ENCODE measurements at places on chromosomes 4 and X. TPM values are rescaled to one million over a fixed set of nuclear protein-coding genes. Genes with fewer than 3 reads are reported as not detected.

Gene RBM46
- total RNA-seq: not detected

Gene FHDC1
- total RNA-seq: 7.9 TPM

Gene ATP1B4
- total RNA-seq: not detected

Gene RS1
- not detected for total RNA-seq

Gene PDS5A
- 58.3 TPM for total RNA-seq

Gene L1CAM
- total RNA-seq: 132 TPM

Gene IL1RAPL1
- total RNA-seq: 11.1 TPM

Gene MAGEA1
- not detected for total RNA-seq

Gene ZGRF1
- total RNA-seq: 16.5 TPM

Gene PNMA3
- total RNA-seq: 12.3 TPM

Gene CYP2U1
- total RNA-seq: 10.3 TPM

Gene CHRDL1
- 38.6 TPM for total RNA-seq

Gene KLHL4
- 36.1 TPM for total RNA-seq

Gene MMAA
- total RNA-seq: 8.9 TPM

Gene SHISA3
- total RNA-seq: not detected

Gene NXF3
- not detected for total RNA-seq

Gene ZNF280C
- 8.4 TPM for total RNA-seq

Gene TKTL1
- total RNA-seq: 3.4 TPM

Gene TSPAN5
- 112 TPM for total RNA-seq

Gene DNAAF6
- not detected for total RNA-seq

Gene PCDH7
- 35.2 TPM for total RNA-seq

Gene TEX11
- under 0.01 TPM for total RNA-seq

Gene GSPT2
- 17.7 TPM for total RNA-seq

Gene TLR7
- total RNA-seq: 0.98 TPM

Gene MAMLD1
- total RNA-seq: 3.7 TPM

Gene TIMM17B
- total RNA-seq: 17.9 TPM

Gene TCEAL6
- total RNA-seq: 5.7 TPM

Gene INTU
- 29.0 TPM for total RNA-seq

Gene UBE2A
- total RNA-seq: 27.5 TPM

Gene RHOXF2B
- total RNA-seq: not detected

Gene CBLL2
- total RNA-seq: not detected
